Cortex of kidney (tissue), 1 donor: ENCODE measurements at places on chromosomes 3 and 15.

DNA sequence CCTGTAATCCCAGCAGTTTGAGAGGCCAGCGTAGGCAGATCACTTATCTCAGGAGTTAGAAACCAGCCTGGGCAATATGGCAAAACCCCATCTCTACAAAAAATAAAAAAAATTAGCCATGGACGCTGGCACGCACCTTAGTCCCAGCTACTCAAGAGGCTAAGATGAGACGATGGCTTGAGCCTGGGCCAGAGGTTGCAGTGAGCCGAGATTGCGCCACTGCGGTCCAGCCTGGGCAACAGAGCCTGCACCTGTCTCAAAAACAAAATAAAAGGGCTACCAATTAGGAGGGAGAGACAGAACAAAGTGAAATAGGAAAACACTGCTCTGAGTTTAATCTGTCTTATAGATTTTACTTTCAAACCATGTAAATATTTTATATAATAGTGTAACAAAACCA is 33.8 kb downstream of the MSL2 start:
- DNase-seq = no peak

- DNase-seq = no peak
These were observed 108.3 kb upstream of the CTDSPL start for GRCh38 chr3:37753428-37753827.

GRCh38 chr3:104367000-104367399 is 999.7 kb upstream of the ALCAM start:
- no peak for DNase-seq

- no peak for DNase-seq
These were observed 29.7 kb downstream of the SEMA7A start for GRCh38 chr15:74403991-74404563.

DNA sequence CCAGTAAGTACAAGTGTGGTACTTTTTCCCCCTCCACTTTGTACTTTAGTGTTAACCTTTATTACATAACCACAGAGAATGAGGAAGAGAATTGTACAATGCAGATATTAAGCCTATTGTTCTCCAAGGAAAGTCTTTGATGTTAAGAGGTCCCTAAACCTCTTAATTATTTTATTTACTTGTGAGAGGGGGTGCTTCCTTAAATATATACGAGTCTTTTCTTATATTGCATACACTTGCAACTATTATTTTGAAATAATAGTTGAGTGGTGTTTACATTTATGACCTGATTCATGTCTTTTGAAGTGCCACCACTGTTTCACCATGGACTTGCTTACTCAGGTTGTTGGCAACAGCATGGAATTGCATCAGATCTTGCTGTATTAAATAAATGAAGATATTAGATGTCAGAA is 10.1 kb downstream of the USP3 start:
- no peak for DNase-seq

DNA sequence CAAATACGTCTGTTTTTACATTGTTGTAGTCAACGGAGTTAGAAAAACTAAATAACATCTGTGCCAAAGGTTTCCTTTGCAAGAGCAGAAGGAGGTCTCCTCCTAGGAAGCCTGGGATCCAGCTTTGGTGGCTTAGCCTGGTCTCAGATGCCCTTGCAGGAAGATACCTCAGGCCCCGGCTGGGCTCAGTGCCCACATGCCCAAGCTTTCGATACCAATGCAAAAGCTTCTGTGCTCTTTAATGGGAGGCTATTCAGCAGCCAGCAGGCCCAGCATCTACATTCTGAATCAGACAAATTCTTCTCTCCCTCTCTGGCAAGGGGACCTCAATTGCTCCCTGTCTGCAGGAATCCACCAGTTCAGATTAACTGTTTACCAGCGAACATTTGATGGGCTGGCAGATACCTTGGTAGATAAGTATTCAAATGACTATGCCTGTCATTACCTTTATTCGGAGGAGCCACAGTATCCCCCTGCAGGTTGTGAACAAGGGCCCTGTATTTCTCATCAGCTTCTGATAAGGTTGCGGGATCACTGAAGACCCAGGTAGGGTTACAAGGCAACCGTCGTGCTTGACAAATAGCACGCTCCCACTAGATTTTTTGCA is 180.1 kb upstream of the KBTBD8 start:
- DNase-seq = no peak

DNA sequence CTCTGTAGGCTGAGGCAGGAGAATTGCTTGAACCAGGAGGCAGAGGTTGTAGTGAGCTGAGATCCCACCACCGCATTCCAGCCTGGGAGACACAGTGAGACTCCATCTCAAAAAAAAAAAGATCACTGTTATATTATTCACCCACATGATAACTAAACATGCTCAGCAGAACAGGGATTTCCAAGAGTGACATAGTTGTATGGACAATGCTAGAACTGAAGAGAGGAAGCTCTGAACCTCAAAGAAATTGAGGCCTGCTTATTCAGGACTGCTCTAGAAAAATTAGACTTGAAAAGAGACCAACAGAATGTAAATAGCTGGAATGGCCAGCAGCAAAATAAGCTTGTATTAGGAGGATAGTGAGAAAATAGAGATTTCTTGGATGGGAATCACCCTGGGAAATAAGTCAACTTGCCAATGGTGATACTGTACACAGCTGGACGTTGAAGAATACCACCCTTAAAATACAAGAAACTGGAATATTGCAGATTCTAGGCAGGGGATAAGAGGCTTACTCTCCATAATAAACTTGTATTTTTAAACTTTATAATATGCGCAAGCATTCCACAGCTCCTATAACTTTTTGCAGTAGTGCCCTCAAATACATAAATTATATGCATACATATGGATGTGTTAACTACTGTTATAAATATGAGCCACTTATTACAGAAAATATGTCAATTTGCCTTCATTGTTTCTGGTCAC is 28.2 kb downstream of the PIK3CB start:
- no peak for DNase-seq

GRCh38 chr15:39281094-39281493 is 299.8 kb upstream of the THBS1 start:
- no peak for DNase-seq

GRCh38 chr3:17179381-17180205 is 294.8 kb downstream of the PLCL2 start:
- DNase-seq = no peak

GRCh38 chr3:97076673-97077072 is 262.3 kb downstream of the EPHA6 start:
- DNase-seq = no peak

DNA sequence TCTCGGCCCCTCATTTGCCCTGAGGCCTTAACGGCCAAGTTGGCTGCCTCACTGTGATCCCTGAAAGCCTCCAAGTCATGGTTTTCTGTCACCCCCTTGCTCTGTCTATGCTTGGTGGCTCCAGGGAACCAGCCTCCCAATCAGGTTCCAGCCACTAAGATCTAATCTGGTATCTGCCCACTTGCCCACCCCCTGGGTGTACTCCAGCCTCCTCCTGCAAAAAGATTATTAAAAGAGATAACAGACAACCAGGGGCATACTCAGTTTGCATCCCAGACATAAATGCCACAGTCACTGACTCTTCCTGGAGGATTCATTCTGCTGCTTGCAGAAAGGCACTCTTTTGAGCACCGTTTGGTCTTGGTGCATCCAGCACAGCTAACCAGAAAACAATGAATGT is 103.9 kb downstream of the NTRK3 start:
- no peak for DNase-seq

- no peak for DNase-seq
These were observed 52.4 kb downstream of the TBL1XR1 start for GRCh38 chr3:177144922-177145321.

DNA sequence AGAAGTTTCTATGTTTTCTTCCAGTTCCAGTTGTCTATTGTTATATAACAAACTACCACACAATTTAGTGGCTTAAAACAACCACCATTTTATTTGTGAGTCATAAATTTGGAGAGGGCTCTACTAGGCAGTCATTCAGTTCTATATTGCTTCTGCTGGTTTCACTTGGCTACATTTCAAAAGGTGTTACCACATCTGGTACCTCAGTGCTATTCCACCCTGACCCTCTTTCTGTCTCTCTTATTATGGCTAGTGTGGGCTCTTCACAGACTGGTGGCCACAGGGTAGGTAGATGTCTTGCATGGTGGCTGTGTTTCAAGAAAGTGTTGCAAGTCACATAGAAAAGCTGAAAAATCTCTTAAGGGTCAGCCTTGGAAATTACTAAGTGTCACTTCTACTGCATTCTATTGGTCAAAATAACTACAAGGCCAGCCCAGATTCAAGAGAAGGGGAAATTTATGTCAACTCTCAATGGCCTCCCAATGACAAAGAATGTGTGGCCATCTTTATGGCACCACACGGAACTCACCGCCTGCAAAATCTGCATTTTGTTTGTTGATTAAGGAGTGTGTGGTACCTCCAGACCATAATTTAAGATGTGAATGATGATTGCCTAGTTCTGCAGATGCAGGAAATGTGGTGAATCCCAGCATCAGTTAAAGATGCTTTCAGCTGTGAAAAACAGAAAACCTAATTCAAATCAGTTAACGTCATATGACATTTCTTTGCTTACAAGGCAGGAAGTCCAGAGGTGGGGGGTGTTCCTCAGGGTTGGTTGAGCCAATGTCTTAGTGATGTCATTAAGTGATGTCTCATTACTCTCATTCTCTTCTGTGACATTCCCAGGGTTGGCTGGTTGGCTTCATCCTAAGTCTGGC is 105.8 kb upstream of the RASGRP1 start:
- DNase-seq = no peak

GRCh38 chr15:30670056-30670455 is 44.1 kb downstream of the ARHGAP11B start:
- no peak for DNase-seq

DNA sequence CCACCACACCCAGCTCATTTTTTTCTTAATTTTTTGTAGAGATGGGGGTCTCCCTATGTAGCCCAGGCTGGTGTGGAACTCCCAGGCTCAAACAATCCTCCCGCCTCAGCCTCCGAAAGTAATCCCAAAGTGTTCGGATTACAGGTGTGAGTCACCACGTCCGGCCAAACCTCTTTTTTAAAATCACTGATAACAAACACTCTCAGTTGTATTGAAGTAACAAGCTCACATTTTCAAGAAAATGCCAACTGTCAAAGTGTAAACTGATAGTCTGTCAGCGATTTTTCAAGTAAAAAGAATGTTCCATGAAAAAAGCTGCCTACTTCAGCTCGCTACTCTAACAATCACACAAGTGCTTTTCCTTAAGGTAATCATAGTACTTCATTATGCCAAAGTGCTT is 33.4 kb downstream of the UBXN7 start:
- DNase-seq = no peak

- DNase-seq = no peak
These were observed 10.2 kb upstream of the APBA2 start for GRCh38 chr15:28875461-28876000.

DNA sequence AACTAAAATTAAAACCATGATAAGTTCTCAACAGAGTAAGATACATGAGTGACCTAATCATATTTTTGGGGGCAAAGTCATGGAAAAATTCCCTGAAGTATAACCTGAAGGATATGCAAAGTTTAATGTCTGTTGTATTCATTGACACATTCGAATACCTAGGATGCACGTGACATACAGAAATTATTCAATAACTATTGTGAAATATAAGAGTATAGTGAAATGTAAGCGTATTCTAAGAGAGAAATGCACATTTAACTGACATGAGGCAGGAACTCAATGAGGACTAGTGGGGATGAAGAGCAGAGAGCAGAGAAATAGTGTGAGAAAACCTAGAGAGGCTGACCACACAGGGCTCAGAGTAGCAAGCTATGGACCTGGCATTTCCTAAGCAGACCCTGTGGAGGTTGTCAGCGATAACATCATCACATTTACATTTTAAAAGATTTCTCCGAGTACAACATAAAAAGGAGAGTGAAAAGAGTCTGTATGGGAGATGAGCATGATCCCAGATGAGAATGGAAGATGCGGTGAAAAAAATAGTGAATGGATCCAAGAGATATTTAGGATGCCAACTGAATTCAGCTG is 588.8 kb downstream of the MAGI1 start:
- no peak for DNase-seq

DNA sequence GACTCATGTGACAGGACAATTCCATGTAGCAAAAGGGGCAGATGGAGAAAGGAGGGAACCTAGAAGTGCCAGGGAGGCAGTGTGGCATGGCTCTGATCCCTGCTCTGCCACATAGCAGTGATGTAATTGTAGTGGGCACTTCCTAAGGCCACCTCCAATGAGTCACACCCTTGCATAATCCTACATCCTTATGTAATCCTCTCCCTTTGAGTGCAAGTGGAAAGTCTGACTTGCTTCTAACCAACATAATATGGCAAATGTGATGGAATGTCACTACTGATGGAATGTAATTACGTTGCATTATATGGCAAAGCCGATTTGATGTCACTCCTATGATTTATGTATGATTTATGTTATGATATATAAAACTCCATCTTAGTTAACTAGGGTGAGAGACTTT is 72.9 kb upstream of the ATP2C1 start:
- no peak for DNase-seq

DNA sequence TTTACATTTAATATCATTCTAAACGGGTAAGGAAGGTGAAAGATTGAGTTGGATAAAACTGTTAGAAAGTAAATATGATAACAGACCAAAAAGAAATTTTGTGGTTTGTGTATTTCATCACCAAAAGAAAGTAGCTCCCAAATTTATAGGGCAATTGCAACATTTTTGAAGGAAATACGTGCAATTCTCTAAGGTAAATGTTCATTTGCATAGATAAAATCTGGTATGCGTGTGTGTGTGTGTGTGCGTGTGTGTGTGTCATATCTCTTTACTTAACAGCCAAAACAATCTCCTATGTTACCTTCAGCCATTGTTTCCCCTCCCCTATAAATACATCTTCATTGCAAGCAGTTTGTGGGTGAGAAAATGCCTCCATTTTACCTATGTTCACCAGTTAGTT is 208.4 kb downstream of the TNIK start:
- no peak for DNase-seq

DNA sequence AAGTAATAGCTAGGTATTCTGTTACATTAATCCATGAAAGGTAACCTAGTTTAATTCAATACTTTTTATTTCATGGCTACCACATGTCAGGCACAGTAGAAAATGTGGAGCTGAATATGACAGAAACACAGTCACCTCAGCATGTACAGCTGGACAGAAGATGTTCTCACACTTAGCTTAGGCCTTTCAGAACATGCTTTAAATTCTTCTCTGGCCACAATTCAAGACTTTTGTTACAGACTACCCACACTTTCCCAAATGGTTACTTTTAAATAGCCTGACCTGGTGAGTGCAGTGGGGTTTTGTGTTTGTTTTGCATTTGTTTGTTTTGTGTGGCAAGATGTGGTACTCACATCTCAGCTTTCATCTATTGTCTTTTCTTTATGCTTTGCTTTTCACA is 1079.5 kb downstream of the IGSF11 start:
- DNase-seq = no peak

GRCh38 chr3:189710620-189711402 is 79.6 kb downstream of the TP63 start:
- no peak for DNase-seq

DNA sequence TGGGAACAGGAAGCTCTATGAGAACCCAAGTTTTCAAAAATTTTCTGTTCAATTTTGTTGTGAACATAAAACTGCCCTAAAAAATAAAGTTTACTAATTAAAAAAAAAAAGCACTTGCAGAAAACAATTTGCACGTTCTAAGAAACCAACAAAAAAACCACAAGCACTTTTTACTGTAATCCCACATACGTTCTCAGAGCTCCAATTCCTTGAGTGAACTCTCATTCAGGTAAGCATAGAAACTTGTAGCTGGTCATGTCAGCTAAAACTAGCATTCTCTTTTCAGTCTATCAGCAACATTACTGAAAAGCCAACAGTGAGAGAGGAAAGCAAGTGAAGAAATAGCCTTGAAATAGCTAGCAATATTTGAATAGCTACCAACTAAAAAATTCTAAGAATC is 11.5 kb upstream of the TMF1 start:
- DNase-seq = no peak

GRCh38 chr15:55673287-55673686 is 69.7 kb downstream of the PRTG start:
- no peak for DNase-seq

GRCh38 chr15:59366333-59367021 is 6.2 kb downstream of the MYO1E start:
- no peak for DNase-seq
